ENCODE measurements at places on chromosomes 2 and 18. TPM values are rescaled to one million over a fixed set of nuclear protein-coding genes. Genes with fewer than 3 reads are reported as not detected.
A peak's percentile ranks its signal among the peaks of the same experiment; 100 is the strongest.

DNA sequence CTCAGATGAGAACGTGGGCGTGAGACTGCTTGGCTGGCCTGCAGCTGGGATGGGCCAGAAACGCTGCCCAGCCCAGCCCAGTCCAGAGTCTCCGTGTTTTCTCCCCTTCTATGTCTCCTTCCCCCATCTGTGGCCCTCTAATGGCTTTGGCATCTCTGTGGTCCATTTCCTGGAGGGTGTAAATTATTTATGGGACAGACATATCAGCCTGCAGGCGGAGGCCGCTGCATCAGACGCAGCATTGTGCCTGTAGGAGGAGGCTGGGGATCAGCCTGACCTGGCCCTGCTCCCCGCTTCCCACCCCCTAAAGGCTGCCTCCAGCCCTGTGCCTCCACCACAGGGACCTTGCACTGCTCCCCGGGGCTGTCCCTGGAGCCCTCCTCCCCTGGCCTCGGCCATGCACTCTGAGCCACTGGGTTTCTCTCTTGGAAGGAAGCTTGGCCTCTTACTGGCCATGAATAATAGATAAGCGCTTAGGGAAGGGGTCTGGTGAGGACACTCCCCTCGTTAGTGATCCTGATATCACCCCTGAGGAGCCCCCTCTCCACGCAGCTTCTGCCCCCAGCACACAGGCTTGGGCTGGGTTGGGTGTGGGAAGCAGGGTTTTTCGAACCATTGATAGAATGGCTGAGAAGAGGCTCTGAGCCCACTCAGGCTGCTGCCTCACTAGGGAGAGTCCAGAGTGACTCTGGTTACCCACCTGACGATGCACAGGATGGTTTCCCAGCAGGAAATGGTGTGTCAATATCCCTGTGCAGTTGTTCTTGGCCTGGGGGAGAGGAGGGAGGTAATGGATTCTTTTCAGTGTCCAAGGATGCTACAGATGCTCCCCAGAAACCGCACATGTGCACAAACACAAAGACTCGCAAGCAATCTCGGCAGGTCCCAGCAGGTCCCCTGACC is 185.5 kb downstream of the MYCN start:
- H3K4me1 ChIP-seq = peaks cover 35% of the 10 kb centered on the region
- H3K27me3 ChIP-seq = peaks cover 5% of the 10 kb centered on the region
- peak; percentile 59 for DNase-seq

- H3K27me3 ChIP-seq = peaks cover 3% of the 10 kb centered on the region
- no peaks in the 10 kb centered on the region for H3K36me3 ChIP-seq
- no peak overlapping the region for H3K27ac ChIP-seq
- peaks cover 23% of the 10 kb centered on the region for H3K4me1 ChIP-seq
Observed at GRCh38 chr2:217153510-217153909, 293.6 kb upstream of the TNP1 start.

DNA sequence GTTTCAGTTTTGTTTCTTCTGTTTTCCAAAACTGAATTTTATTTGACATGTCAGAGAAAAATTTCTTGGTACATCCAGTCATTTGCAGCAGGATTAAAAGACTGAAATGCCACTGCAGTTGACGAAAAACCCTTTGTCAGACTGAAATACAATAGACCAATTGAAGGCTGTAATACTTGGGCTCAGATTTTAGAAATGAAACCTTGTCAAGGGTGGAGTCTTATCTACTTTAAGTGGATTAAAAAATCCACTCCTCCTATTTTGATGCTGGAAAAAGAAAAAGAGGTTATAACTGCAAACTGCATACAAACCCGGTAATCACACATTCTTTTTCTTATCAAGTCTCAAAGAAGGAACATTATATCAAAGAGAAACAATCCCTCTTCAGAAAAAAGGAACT is 80.2 kb upstream of the NEUROD1 start:
- peaks cover 2% of the 10 kb centered on the region for H3K4me1 ChIP-seq
- H3K27ac ChIP-seq = no peak overlapping the region
- no peak overlapping the region for H3K4me3 ChIP-seq
- no peak for DNase-seq

- H3K27ac ChIP-seq = no peak overlapping the region
- no peak for DNase-seq
- H3K36me3 ChIP-seq = no peaks in the 10 kb centered on the region
- no peaks in the 10 kb centered on the region for H3K4me1 ChIP-seq
- no peak overlapping the region for H3K4me3 ChIP-seq
- no peaks in the 10 kb centered on the region for H3K27me3 ChIP-seq
Observed at GRCh38 chr2:177353187-177353478, 39.4 kb upstream of the AGPS start.

DNA sequence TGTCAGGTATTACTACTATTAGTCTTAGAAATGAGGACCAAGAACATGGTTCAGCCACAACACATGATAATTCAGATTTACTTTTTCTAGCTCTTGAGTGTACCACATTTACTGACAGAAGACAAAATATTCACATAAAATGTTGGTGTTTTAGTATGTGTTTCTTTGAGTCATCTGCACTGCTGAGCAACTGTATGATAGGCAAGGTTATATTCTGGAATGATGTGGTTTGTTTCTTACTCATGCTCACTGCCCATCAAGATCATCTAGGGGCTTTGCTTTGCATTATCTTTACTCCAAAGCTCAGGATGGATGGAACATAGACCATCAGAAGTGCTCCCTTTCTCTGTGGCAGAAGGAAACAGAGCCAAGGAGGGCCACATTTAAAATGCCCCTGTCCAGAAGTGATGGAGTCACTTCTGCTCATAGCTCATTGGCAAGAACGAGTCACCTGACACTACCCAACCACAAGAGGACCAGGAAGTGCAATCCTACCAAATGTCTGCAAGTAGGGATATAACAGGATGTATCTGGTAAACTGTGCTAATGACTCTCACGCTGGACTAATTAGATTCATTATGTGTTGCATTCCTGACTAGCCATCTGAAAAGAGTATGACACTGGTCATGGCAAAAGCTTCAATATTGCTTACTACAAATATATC is 81.5 kb downstream of the DIS3L2 start:
- no peak overlapping the region for H3K27ac ChIP-seq
- no peaks in the 10 kb centered on the region for H3K4me1 ChIP-seq
- no peaks in the 10 kb centered on the region for H3K27me3 ChIP-seq
- DNase-seq = no peak

- DNase-seq = no peak
- peaks cover 9% of the 10 kb centered on the region for H3K4me1 ChIP-seq
Observed at GRCh38 chr2:26246818-26247217, 2.1 kb downstream of the HADHB start.

PXDN gene
- 226 TPM for total RNA-seq

LHCGR gene
- total RNA-seq = not detected

CD8B gene
- total RNA-seq = not detected

CNTNAP5 gene
- total RNA-seq = 22.0 TPM

MAP2 gene
- total RNA-seq = 177 TPM
